HTR-8/SVneo (cell line): ENCODE measurements at places on chromosomes 12 and 14.

GRCh38 chr12:71469258-71469750 is 29.7 kb downstream of the LGR5 start:
- DNase-seq, result peak; percentile 20

DNA sequence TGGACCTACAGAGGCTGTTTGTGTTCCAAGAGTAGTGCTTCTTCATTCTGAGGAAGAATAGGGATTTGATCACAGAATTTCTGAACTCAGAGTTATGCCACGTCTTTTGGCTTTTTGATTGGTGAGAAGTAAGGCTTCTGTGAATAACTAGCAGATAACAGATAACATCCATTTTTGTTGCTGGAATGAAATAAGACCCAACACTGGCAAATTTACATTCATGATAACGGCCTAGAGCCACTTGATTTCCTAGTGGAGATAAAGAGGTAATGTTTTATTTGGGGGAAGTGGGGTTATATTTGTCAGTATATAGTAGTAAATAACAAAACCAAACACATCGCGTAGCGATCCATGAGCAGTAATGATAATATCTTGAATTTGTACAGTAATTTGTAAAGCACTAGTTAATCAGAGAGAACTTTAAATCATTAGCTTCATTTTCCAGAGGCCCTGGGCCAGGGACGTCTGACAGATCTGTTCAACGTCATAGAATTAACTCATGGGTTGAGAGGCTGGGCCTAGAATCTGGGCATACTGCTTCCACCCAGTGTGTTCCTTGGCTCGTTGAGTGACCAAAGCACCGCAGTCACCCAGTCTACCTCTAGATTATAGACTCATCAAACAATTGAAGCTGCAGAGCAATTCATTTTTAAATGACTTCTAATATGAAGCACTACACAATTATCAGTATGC is 79.6 kb downstream of the HMGA2 start:
- DNase-seq, result no peak

DNA sequence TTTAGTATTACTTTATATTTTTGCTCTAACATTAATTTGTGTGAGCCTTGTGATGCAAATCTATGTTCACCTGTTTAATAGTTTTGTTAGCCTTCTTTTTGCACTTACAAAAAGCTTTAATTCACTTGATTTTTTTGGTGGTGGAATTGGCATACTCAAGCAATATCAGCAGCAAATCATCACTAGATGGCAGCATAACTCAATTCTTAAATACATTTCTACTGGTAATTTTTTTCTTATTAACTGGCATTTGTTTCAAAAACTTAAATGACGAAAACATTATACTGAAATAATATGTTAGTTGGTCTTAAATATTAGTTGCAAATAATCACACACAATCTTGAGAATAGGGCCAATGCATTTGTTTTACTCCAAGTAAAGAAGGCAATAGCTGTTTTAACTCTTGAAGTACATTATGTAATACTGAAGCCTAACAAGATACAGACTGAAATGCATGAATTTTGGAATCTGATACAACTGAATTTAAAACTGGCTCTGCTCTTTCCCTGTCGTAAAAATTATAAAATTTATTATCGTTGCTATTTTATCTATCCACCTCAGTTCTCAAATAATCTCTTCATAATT is 151.5 kb downstream of the ATXN7L3B start:
- DNase-seq, result peak; percentile 8

DNA sequence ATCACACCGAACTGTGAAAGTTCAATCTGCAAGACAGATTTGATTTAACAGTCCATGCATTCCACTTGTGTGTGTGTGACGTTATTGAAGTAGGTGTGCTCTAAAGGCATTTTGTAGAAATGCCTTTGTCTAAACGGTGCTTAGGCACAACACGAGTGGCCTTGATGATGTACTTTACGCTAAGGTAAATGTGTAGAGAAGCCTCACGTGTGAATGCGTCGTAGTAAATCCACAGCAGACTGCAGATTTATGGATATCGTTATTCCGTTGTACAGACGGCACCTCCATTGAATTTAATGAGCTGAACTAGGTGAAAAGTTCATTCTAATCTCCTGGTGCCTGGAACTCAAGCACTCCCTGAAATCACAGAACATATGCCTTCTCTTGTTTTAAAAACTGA is 202.8 kb upstream of the STXBP6 start:
- no peak for DNase-seq

DNA sequence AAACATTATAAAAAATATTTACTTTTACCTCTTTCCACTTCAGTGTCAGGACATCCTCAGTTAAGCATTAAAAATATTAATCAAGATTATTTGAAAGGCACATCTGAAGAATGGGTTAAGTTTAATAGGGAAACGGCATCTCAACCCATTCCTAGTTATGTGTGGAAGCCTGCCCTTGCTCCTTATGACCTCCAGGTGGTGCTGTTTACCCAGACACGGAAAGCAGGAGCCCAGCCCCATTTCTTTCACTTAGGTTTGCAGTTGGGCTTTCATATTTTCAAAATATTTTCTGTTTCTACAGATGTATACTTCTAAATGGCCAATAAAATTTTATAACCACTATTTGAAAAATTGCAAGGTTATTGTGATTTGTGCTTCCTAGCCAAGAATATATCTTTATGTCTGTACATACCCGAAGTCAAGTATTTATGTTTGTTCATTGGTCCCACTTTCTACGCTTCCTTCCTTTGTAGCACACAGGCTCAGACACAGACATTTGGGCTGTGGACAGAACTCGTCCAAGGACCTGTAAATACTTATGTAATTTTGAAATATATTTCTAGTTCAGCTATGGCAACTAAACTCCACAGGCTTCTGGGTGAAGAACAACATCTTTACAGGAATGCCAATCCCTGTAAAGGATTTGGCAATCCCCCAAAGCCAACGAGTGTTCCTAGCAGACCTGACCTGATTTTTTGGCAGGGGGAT is 247.1 kb downstream of the AKAP6 start:
- peak; percentile 26 for DNase-seq

DNA sequence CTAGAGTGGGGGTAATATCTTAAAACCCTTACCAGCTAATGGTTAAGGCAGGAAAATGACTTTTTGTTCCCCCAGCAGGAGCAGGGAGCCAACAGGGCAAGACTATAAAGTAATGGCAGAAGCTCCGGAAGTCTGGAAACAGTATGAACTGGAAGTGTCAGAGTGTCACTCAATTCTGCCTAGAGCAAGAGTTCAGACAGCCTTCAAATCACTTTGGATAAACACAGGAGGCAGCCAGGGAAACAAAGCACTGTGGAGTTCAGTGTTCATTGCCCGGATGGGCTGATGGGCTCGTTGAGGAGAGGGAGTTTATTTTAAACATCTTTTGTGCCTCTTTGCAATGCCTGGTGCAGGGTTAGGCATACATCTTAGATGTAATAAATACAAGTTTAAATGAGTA is 16.5 kb upstream of the DYRK2 start:
- no peak for DNase-seq

DNA sequence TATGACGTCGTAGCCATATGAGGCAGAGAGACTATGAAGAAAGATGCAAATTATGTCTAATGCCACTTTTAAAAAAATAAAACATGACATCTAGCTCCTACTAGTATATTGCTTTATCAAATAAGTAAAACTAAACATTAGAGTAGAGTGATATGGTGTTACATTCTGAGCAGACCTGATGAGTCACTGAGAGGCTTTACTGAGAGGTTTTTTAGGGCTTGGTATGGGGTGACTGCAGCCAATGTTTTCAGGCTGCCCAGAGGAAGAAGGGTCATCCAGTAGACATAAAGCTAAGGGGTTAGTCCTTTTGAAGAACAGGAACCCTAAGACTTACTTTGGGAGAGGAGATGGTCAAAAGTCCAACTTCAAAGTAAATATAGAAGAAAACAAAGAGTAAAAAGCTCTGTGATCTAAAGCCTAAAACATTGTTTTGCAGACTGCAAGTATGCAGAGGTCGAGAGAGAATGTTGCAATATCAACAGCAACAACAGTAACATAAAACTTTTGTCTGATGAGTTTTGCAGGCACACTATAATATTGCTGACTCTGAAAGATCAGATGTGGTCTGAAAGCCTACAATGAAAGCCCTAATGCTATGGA is 774.7 kb downstream of the TMTC2 start:
- no peak for DNase-seq

GRCh38 chr12:21843795-21844194 is 69.3 kb upstream of the KCNJ8 start:
- DNase-seq, result no peak

- DNase-seq, result no peak
These were observed 2.9 kb upstream of the MYH7 start for GRCh38 chr14:23438101-23438971.

DNA sequence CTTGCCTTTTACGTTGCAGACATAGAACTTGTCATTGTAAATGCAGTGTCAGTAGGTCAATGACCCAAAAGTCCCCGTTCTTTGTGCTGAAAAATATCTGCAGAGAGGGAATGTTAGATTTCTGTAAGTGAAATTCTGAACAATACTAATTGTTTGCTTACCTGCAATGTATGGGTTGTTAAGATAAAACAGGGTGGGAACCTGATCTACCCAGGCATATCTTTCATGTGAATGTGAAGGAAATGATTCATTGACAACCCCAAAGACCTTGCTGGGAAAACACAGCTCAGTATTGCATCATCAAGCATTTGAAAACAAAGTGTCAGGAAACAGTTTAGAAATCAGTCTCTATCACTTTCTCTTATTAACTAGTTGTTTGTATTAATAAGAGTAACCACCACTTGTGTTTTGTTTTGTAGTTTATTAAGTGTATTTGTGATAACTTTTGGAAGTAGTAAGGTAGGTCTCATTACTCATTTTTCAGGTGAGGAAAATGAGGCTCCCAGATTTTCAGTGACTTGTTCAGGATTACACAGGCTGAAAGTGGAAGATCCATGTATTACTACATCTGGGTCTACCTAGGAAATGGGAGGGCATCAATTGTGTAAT is 57.9 kb upstream of the SLC38A2 start:
- peak; percentile 72 for DNase-seq

- no peak for DNase-seq
These were observed 23.0 kb upstream of the ATP2B1 start for GRCh38 chr12:89731614-89732013.

DNA sequence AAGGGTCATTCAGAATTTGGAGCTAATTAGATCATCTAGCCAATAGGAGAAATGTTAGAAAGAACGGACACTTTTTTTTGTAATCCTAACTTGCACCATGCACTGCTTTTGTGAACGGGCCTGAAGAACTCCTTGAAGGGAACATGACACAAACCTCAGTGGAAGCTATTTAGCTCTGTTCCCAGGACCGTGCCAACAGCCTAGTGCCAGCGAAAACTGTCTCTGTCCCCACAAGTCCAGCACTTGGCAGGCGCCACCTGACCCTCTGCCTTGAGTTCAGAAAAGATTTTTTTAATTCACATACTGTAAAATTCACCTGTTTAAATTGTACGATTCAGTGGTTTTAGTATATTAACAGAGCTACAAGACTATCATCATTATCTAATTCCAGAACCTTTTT is 31.3 kb upstream of the KCNA5 start:
- DNase-seq, result no peak

- no peak for DNase-seq
These were observed 37.8 kb downstream of the ARF6 start for GRCh38 chr14:49930720-49931119.

- no peak for DNase-seq
These were observed 41.5 kb downstream of the KCTD10 start for GRCh38 chr12:109435428-109436187.

GRCh38 chr14:98103705-98104104 is 1168.3 kb downstream of the BCL11B start:
- DNase-seq, result no peak

DNA sequence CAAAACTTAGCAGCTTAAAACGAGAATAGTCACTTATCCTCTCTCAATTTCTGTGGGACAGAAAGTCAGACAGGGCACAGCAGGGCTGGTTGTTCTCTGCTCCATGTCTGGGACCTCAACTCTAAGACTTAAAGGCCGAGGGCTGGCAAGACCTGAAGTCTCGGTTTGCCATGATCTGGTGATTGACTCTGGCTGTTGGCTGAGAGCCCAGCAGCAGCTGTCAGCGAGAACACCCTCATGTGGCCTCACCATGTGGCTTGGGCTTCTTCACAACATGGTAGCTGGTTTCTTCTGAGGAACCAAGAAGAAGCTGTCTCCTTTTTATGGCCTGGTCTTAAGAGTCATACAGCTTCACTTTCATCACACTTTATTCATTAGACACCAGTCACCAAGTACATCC is 1.7 kb upstream of the VASH1 start:
- no peak for DNase-seq

DNA sequence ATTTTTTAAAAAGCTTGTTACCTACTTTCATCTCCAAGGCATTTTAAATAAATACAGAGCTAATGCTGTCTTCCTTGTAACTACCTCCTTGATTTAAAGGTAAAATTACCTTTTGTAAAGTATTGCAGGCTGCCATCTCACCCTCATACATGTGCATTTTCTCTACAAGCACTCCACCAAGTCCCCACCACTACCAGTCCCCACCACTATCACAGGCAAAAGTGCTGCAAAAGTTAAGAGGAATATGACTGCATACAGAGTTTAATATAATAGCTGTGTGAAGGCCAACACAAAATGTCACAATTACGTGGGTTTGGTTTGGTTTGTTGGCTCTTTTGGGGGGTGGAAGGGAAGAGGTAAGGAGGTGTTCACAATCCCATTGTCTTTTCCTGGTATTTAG is 9.6 kb downstream of the SIX1 start:
- no peak for DNase-seq

DNA sequence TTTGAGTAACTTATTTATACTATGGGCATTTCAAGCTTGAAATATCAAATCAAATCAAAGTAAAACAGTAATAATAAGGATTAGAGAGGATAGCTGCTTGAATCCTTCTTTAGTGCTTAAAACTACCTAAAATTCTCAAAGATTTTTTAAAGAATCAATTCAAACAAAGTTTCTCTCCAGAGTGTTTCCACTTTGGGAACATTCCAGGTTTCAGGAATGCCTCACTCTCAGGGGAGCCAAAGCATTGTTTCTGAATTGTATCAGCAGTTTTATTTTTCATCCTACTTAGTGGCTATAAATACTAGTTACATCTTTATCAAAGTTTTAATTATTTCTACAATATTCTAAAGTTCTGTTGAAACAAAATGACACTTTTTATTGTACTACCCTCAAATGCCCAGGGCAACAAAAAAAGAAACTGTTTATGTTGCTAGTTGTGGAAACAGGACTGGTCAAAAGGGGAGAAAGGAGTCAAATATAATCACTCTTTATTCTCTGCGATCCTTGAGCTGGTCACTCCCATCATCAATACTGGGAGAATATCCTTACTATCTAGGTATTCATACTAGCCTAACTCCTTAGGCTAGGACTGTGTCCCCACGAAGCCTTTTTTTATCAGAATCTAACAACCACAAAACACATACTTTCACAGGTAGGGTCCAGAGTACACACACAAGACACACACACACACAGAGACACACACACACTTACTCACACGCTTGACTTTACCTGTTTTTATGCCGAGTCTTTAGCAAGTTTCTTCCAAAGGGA is 598 bp downstream of the RASSF9 start:
- no peak for DNase-seq
